Activated naive CD8-positive, alpha-beta T cell treated with anti-CD3 and anti-CD28 coated beads, Interleukin-2, amount 10 ng/mL, durations not matched to agents 7 days and 5 days (primary cell): ENCODE measurements at places on chromosomes 6 and 20. TPM values are rescaled to one million over a fixed set of nuclear protein-coding genes. Genes with fewer than 3 reads are reported as not detected.

- DNase-seq, result no peak
Measured at GRCh38 chr6:136886091-136886490, 36.0 kb upstream of the SLC35D3 start.

GRCh38 chr6:164916087-164916486 is 393.3 kb downstream of the C6orf118 start:
- DNase-seq, result no peak

DNA sequence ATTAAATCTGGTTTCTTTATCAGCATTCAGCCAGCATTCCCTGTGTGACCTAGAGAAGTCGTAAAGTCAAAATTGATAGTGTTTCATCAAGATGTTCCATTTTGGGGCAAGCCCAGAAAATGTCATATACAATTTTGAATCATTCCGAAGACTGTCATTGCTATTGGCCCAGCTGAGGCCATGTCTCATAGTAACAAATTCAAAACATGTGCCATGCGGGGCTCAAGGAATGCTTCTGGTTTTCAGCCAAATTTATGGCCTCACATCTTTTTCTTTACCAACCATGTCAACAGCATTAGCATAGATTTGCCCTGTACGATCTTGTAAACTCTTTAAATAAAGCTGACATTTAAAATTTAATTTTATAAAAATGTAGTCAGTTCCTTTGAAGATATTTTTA is 314.7 kb downstream of the PAX1 start:
- DNase-seq, result no peak

GRCh38 chr6:153623496-153623895 is 415.5 kb upstream of the OPRM1 start:
- no peak for DNase-seq

- DNase-seq, result no peak
Measured at GRCh38 chr6:36685926-36686667, 7.6 kb downstream of the CDKN1A start.

DNA sequence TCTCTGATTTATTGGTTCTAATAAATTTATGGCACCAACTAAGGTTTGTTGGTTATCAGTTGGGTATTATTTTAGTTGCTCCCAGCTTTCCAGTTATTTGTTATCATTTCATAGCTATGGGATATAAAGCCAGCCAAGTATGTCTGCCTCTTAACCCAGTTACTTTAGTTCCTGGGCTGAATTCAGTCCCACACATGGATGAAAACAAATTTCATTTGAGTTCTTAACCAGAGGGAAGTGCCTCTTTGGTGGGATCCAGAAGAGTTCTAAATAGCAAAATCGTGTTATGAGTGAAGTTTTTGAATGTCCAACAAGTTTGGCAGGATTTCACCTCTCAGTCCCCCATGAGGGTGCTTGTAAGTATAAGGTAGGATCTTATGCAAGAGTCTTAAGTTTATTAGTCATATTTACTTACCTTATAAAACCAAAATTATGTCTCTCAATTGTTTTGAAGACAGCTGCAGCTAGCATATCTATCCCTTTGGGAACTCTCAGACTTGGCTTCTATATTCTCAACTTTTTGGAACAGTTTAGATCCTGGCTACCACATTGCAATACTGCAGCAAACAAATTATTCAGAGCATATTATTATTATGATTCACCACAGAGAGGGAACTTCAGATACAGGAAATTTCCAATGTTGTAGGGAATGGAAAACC is 683.6 kb downstream of the BCKDHB start:
- no peak for DNase-seq

- no peak for DNase-seq
Measured at GRCh38 chr20:41165001-41165882, 27.9 kb downstream of the PLCG1 start.

DNA sequence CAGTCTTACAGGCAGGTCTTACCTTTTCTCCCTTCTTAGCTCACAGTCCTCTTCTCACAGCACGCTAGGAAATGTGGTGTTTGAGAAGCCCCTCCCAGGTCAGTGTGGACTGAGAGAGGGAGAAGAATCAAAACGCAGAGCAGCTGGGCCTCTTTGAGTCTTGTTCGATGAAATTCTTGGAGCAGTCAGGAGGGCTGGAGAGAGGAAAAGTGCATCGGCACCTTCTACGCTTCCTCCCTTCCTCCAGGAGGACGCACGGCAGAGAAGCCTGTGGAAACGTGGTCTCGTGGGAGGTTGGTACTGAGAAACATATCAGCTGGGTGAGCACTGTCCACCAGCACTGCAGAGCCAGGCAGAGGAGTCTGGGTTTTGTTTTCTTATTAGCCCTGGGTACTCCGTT is 52.7 kb downstream of the TXLNB start:
- no peak for DNase-seq

DNA sequence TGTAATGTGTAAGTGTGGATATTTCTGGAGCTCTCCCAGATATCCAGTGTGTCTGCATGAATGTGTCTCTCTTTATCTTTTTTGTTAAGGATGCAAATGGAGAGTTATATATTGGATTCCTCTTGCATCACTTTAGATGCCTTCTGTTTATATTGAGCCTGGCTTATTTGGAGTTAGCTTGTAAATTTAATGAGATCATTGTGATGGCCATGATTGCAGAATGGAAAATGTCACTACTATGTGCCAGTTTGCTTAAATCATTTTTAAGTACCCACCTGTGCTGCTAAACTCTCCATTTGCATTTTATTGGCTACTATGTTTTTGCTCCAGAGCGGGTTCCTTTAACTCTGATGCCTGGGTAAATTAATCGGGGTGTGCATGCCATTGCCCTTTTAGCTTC is 334.8 kb downstream of the UTRN start:
- DNase-seq, result no peak

DNA sequence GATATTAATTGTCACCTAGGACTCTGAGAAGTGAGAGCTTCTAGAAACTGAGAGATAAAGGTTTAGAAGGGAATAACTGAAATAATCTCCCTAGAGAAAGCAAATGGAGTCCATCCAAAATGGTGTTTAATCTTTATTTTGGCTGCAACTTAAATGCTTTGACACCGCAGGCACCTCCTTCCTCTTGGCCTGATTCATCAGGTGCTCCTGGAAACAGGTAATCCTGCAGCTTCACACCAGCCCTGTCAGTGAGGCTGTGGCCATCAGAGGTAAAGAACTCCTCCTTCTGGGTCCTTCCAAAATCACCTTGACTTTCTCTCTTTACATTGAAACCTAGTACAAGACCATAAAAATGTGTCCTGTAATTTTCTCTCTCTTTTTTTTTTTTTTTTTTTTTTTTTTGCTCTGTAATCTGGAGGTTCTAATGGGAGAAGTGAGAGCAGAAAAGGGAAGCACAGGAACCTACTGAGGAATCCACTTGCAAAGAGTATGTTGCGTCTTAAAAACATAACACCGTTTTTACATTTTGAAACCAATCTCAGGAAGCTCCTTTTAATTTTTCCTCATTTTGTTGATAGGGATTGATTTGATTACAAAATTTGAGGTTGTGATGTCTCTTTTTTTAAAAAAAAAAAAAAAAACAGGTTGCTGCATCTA is 124.2 kb downstream of the LRRC1 start:
- no peak for DNase-seq

DNA sequence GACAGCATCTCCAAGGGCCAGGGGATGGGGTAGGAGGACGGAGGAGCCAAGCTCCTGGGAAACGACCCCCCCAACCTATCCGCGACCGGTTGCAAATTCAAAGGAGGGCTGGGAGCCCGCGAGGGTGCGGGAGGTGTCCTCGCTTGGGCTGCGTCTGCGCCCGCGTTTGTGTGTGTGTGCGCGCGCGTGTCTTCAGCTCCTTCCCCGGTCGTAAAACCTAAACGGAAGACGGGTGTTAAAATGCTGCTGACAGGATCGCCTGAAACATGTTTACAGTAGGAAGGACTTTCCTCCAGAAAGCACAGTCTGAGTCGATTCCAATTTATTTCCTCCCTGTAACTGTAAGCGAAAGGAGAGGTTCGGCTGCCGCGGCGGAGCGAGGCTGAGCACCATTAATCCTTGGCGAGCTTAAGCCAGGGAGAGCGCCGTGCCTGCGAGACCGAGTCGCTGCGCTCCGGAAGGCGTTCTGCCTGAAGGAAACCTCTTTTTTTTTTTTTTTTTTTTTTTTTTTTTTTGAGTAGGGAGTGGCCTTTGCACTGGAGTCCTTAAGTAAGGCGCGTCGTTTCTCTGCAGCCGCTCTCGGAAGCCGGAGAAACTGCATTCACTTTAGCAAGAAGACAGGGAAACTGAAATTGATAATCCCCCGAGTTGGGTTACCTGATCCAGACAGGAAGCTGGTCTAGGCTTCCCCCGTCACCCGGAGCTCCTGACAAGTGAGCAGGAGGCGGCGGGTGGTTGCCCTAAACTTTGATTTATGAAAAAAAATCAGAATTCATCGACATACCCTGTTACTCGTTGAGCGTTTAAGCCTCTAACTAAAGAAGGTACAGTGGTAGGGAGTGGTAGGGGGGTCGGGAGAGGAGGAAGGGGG is 4.8 kb upstream of the SOX4 start:
- peak; percentile 63 for DNase-seq

GRCh38 chr6:153758516-153758915 is 280.5 kb upstream of the OPRM1 start:
- DNase-seq, result no peak

GRCh38 chr20:11158146-11158545 is 484.3 kb upstream of the JAG1 start:
- DNase-seq, result no peak

DNA sequence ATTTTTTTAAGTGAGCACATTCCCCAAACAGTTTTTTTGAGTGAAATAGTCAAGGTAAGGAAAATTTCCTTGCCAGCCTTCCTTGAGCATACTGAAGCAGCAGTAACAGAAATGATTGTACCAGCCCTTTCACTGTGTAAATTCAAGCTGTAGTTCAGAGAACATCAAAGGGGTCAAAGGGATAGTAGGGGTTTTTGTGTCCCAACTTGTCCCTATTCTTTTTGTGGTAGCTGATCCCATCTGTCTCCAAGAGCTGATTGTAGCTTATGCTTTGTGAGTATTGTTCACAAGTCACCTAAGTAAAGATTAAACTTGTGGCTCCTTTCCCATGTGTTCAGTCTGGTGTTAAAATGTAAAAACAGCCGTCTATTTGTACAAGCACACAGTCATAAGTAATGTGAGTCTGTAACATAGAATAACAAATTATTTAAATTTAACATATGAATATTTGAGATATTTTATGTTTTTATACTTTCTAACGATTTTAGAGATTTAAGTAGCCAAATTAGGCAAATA is 185.0 kb downstream of the CENPW start:
- no peak for DNase-seq

DNA sequence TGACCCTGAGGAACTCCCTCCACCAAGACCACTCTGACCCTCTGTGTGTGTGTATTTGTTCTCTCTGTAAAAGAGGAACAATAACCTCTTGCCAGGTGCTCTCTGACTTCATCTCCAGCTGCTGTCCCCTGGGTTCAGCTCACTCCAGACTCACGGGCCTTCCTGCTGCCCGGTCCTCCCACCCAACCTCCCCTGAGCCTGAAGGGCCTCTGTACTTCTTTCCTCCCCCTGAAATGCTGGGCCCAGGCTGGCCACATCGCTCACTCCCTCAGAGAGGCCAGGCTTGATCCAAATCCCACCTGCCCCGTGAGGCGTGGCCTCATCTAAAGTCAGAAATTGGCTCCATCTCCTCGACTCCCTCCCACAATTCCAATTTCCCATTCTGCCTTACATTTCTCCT is 202.4 kb downstream of the PRKN start:
- no peak for DNase-seq

- no peak for DNase-seq
Measured at GRCh38 chr20:44714701-44715498, at the start of gene CCN5. CCN5 (plus strand) TSS chr20:44715369; CDS start chr20:44715391, 22 bp downstream.

DNA sequence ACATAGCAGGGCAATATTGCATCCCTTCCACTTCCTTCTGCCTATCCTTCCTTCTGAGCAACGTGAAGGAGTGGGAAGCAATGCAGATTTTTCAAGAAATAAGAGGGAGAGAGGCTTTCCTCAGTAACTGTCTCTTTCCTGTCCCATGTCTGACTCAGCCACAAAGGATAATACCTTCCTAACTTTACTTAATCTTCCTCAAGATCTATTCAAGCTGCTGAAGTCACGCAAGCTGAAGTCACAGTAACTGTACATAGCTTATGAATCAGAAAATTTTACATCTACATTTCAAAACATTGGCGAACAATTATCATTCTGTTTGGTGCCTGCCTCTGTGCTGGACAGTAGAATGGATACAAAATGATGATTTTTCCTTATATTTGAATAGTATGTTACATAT is 86.4 kb upstream of the POU3F2 start:
- DNase-seq, result no peak

GRCh38 chr6:56349194-56349593 is 101.8 kb upstream of the COL21A1 start:
- no peak for DNase-seq

- DNase-seq, result peak; percentile 81
Measured at GRCh38 chr6:106510090-106510970, 119.0 kb downstream of the RTN4IP1 start.

DNA sequence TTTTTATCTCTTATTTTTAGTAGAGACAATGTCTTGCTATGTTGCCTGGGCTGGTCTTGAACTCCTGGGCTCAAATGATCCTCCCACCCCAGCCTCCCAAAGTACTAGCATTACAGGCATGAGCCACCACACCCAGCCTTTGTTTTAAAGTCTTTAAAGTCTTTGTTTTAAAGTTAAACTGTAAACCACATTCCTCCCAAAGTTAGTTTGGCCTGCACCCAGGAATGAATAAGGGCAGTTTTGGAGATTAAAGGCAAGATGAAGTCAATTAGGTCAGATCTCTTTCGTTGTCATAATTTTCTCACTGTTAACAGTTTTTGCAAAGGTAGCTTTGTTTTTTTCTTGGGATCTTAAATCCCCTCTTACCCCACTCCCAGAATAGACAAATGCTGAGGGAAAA is 63.8 kb downstream of the UBR2 start:
- no peak for DNase-seq

DNA sequence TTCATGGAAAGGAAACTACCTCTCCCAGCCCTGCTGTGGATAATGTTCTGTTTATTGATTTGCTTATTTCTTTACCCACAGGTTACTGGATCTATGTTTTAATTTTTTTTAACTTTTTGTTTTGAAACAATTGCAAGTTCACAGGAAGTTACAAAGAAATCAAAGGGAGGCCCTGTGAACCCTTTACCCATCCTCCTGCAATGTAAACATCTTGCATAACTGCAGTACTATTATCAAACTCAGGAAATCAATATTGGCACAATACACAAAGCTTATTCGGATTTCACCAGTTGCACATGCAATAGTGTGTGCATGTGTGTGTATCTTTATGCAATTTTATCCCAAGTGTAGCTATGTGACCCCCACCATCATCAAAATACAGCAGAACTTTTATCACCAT is 398.0 kb downstream of the BTBD3 start:
- no peak for DNase-seq

- no peak for DNase-seq
Measured at GRCh38 chr6:100160930-100161329, 166.9 kb upstream of the MCHR2 start.

GRCh38 chr6:24865161-24865560 is 66.4 kb upstream of the ARMH2 start:
- no peak for DNase-seq

- no peak for DNase-seq
Measured at GRCh38 chr6:134309227-134309626, 8.7 kb downstream of the SGK1 start.

NAPB gene
- total RNA-seq, result 18.1 TPM

FGD2 gene
- 9.8 TPM for total RNA-seq

MAP7 gene
- total RNA-seq, result 0.14 TPM

GPLD1 gene
- total RNA-seq, result 0.42 TPM

FARS2 gene
- 15.5 TPM for total RNA-seq

POPDC3 gene
- total RNA-seq, result not detected

HEY2 gene
- 0.22 TPM for total RNA-seq

HLA-DOB gene
- total RNA-seq, result 3.1 TPM

MPIG6B gene
- 1.5 TPM for total RNA-seq

CCM2L gene
- not detected for total RNA-seq

SPATA25 gene
- 1.7 TPM for total RNA-seq

LY6G6C gene
- total RNA-seq, result not detected
